ENCODE measurements at places on chromosomes 12 and 14.
A peak's percentile ranks its signal among the peaks of the same experiment; 100 is the strongest.

DNA sequence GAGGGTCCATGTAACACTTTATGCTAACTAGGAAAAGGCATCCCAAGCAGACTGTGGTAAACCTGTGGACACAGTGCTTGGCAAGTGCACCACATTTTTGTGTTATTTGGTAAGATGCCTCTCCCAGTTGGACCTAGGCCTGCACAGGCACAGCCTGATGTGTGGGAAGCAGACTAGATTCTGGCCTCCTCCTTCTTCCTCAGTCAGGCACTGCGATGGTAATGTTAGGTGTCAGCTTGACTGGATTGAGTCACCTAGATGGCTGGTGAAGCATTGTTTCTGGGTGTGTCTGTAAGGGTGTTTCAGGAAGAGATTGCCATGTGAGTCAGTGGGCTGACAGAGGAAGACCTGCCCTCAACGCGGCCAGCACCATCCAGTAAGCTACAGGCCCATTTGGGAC, 25.3 kb upstream of the RHOJ start:
- no peak for DNase-seq

GRCh38 chr12:24681570-24681969, 267.3 kb downstream of the BCAT1 start:
- no peak for DNase-seq

GRCh38 chr14:59055439-59056045, 132.9 kb upstream of the DAAM1 start:
- DNase-seq: peak; percentile 79

- DNase-seq: no peak
These were observed 421.2 kb downstream of the SOX5 start for GRCh38 chr12:23528316-23528715.

DNA sequence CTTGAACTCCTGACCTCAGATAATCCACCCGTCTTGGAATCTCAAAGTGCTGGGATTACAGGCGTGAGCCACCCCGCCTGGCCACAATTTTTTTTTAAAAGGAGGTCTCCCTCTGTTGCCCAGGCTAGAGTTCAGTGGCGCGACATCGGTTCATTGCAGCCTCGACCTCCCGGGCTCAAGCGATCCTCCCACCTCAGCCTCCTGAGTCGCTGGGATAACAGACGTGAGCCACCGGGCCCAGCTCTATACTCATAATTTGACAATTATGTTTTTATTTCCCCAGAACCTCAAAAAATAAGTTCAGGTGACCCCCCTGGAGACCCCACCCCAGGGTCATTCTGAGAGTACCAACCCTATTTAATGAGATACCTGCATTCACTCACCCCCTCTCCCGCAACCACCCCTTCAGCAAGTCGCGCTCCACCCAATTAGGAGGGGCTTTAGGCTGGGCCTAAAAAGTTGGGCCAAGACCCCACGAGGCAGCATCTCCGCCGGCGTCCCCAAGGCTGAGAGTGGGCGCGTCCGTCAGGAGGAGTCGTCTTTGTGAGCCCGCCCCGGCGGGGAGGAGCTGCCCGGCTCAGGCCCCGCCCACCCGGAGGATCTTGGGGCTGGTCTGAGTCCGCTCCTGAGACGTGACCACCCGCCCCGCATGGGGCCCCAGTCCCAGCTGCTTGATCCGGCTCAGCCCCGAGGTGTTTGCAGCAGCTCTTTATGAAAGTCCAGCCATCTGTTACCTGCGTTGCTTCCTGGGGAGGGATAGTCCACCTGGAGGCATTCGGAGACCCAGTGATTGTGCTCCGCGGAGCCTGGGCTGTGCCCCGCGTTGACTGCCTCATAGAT, at the start of gene ANKRD33:
ANKRD33 (plus strand) TSS at position 628 of the 840 bp plus-strand sequence; CDS start at position 712, 84 bp downstream.
- no peak for DNase-seq

- no peak for DNase-seq
These were observed 36.0 kb downstream of the FBRSL1 start for GRCh38 chr12:132525833-132526455.

DNA sequence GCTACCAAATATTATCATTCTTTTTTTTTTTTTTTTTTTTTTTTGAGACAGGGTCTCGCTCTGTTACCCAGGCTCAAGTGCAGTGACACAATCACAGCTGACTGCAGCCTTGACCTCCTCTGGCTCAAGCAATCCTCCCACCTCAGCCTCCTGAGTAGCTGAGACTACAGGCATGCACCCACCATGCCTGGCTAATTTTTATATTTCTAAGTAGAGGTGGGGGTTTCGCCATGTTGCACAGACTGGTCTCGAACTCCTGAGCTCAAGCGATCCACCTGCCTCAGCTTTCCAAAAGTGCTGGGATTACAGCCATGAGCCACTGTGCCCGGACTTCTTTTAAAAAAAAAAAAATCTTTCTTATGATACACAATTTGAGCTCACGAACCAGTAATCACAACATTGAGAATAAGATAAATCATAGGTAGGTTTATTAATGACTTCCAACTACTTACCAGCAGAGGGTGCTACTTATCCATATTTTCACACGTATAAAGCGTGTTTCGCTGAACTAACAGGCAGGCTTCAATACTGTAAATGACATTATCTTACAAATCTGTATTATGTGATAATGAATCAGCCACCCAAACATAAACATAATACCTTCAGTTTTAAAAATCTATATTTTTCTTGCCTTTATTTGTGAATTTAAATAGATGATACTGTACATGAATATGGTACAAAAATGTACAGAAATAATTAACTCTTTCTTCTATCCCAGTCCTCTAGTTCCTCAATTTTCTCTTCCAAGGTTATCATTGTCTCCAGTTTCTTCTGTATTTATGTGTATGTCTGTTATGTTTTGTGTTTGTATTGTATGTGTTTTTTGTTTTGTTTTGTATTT, 42.5 kb upstream of the BCAT1 start:
- DNase-seq: peak; percentile 93

- peak; percentile 94 for DNase-seq
These were observed 21.2 kb upstream of the DLGAP5 start for GRCh38 chr14:55212634-55213033.

GRCh38 chr12:67998379-67998778, 9.1 kb downstream of the IFNG-AS1 start:
- DNase-seq: no peak

GRCh38 chr14:36659822-36660735, 1.6 kb upstream of the PAX9 start:
- DNase-seq: peak; percentile 61

- DNase-seq: peak; percentile 88
These were observed 38.3 kb downstream of the ATF7IP start for GRCh38 chr12:14403711-14404196.
